H1 (cell line): ENCODE measurements at places on chromosomes 5 and 9. TPM values are rescaled to one million over a fixed set of nuclear protein-coding genes. Genes with fewer than 3 reads are reported as not detected.

- H3K27ac ChIP-seq = no peak overlapping the region
- DNase-seq = no peak
- peaks cover 2% of the 10 kb centered on the region; the same call in 1 of the 2 replicates for H3K4me1 ChIP-seq
- H3K4me3 ChIP-seq = no peak overlapping the region
- H3K27me3 ChIP-seq = no peaks in the 10 kb centered on the region; the same call in 1 of the 2 replicates
- H3K36me3 ChIP-seq = no peaks in the 10 kb centered on the region
These were observed 28.6 kb upstream of the SLC6A19 start for GRCh38 chr5:1172670-1173404.

DNA sequence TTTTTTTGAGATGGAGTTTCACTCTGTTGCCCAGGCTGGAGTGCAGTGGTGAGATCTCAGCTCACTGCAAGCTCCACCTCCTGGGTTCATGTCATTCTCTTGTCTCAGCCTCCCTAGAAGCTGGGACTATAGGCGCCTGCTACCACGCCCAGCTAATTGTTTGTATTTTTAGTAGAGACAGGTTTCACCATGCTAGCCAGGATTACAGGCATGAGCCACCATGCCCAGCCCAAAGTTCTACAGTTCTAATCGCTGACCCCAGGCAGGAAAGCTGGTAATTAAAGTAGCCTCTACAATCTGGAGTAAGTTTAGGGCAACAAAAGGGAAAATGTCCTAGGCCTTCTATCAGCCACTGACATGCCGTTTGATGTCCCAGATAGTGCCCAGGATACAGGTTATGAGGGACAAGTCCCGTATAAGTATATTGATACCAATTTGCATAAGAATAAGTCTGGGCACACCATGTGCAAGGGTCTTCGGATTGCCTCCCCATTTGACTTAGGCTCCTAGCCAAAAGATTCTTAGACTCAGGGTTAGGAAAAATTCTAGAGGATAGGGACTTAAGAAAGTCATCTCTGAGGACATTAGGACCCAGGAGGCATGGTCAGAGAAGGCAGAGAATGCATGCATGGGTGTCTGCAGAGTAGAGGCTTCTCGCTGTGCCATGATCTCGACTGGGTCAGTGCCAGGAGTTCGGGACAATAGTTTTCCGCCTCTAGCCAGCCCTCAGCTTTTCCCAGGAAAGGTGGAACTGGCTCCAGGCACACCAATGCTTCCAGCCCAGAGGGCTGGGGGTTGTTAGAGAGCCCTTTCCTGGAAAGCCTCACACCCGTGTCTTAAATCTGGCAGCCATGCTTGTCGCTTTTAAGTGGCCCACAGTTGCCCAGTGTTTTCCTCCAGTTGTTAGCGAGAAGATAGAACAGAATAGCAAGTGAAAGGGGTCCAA, 1111.1 kb downstream of the TAF11L14 start:
- no peak overlapping the region for H3K4me3 ChIP-seq
- H3K27ac ChIP-seq = no peak overlapping the region
- no peaks in the 10 kb centered on the region for H3K27me3 ChIP-seq

GRCh38 chr9:85147046-85147640, 477.6 kb downstream of the NTRK2 start:
- no peaks in the 10 kb centered on the region for H3K36me3 ChIP-seq
- no peaks in the 10 kb centered on the region for H3K27me3 ChIP-seq
- H3K27ac ChIP-seq = no peak overlapping the region
- no peak overlapping the region for H3K4me3 ChIP-seq

DNA sequence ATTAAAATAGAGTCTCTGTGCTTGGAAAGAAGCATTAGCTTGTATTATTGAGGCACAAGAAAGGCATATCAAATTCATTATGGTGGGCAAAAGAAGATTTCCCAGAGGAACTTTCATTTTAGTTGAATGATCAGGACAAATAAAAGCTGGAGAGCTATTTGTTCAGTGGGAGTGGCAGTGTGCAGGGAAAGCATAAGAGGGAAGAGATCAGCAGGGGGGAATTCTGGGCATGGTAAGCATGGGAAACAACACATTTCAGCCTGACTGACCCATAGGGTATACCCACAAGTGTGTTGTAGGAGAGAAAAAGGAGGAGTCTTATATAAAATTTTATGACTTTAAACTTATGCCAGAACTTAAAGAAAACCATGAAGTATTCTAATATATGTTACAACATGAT, 167.7 kb upstream of the RASA1 start:
- DNase-seq = no peak
- no peaks in the 10 kb centered on the region for H3K36me3 ChIP-seq
- H3K4me3 ChIP-seq = no peak overlapping the region
- H3K27me3 ChIP-seq = no peaks in the 10 kb centered on the region
- no peaks in the 10 kb centered on the region for H3K4me1 ChIP-seq
- H3K27ac ChIP-seq = no peak overlapping the region

- no peak overlapping the region for H3K4me3 ChIP-seq
- no peaks in the 10 kb centered on the region for H3K27me3 ChIP-seq
- no peak overlapping the region for H3K27ac ChIP-seq
- no peaks in the 10 kb centered on the region for H3K4me1 ChIP-seq
These were observed 177.2 kb downstream of the TMEM232 start for GRCh38 chr5:110549301-110549700.

Gene FGF10
- total RNA-seq = 0.42 and 0.54 TPM in 2 replicates

Gene KCTD16
- 0.10 and 0.24 TPM in 2 replicates for total RNA-seq
